DMS 273 treated with DMSO at 0.1 percent for 48 hours (cell line): ENCODE measurements at places on chromosomes 6 and 20.

DNA sequence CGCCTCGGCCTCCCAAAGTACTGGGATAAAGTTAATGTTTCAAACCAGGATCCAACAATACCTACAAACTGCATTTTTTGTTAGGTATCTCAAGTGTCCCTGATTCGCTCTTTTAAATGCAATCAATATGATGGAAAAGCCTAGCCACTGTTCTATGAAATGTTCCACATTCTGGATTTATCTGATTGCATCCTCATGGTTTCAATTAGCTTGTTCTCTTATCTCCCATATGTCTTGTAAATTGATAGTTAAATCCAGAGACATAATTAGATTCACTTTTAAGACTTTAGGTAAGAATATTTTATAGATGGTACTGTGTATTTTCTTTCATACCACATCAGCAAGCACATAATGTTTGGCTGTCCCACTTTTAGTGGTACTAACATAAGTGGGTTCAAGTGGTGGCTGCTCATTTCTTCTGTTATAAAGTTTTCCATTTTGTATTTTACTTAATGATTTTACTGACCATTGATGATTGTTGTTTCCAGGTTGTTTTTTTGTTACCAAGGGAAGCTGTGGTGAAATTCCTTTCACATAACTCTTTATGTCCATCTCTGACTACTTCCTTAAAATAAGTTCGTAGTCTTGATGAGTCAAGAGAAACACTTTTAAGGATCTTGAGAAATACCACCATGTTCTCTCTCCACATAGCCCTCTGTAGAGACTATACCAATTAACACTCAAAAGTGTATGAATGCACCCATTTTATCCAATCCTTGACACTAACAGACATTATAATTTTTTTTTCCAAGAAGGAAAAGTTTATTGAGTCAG is 40.5 kb downstream of the RNGTT start:
- DNase-seq, result no peak

- no peak for DNase-seq
These were observed 197.2 kb upstream of the SOX4 start for GRCh38 chr6:21396313-21396712.

DNA sequence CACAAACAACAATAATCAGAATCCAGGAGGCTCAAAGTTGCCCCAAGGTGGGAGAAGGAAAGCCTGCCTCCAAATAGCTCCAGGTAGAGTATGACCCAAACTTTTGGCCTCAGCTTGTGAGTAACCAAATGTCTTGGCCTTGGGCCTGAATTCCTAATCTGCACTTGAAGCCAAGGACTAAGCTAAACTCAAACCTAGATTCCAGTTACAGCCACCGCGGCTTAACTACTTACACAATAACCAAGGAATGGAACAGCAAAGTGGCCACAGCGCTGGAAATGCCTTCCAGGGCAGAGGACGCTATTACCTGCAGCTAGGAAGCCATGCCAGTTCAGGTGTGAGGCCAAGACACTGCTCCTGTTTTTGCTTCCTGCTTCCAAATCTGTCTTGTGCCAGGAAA is 4.6 kb downstream of the NINL start:
- no peak for DNase-seq

DNA sequence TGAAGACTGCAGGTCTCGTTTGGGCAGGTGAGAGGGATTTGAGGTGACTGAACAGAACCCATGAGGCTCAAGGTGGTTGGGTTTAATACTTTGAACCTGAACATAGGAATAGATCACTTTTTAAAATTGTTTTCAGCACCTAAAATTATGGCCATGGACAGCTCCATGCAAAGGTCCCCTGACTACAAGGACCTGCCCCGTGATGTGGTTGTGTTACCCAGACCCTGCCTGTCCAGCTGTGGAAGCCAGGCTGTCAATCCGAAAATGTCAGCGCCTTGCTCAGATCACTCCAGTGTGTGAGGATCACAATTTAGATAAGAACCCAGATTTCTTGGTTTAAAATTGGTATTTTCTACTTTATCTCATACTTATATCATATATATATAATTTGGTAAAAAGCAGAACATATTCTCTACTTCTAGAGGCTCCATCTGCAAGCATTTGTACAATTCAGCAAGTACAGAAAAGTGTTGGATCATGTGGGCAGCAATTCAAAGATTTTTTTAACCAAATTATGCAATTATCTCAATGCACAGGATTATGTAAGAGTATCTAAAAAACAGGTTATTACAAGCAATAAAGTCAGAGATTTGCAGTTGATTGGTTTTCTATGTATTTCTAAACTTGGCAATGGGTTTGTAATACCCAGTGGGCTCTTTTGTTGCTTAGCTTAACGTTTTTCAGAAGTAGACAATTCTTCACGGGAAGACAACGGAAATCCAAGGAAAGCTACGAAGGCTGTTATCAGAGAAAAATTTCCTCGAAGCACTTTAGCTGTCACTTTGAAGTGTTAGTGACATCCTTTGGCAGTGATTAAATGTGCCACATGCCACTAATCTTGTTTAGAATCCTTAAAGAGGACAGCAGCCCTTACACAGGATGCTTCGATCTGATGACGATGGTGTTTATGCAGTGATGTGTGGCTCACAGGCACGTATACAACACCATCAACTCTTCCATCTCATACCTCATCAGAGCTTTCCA is 24.1 kb upstream of the RPS6KA2 start:
- no peak for DNase-seq

- DNase-seq, result no peak
These were observed 5.3 kb upstream of the HIVEP2 start for GRCh38 chr6:142950291-142950690.

GRCh38 chr6:108170332-108171290 is 4.8 kb downstream of the NR2E1 start:
- DNase-seq, result no peak

GRCh38 chr6:167655174-167655821 is 171.4 kb upstream of the AFDN start:
- no peak for DNase-seq

- DNase-seq, result no peak
These were observed 22.8 kb upstream of the EPM2A start for GRCh38 chr6:145758113-145758512.

GRCh38 chr20:50283922-50284810 is 93.5 kb downstream of the CEBPB start:
- DNase-seq, result no peak

GRCh38 chr20:50381771-50382593 is 128.2 kb upstream of the PTPN1 start:
- DNase-seq, result no peak

GRCh38 chr6:29667158-29667557 is 10.3 kb downstream of the MOG start:
- DNase-seq, result no peak

DNA sequence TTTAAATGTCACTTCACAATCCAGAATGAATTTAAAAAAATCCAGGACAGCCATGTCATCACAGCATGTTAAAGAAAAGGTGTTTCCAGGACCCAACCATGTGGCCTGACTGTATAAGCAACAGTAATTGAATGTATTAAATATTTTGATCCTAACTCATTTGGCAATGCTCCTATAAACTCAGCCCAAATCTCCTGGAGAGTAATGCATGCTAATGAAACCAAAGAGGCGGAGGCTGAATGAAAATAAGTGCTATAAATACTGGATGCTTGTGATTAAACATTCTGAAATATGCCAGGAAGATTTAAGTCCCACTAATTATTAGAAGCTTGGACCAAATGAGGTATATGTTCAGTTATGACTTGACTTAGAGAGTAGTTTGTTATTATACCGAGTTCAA is 486.8 kb downstream of the FRK start:
- no peak for DNase-seq

DNA sequence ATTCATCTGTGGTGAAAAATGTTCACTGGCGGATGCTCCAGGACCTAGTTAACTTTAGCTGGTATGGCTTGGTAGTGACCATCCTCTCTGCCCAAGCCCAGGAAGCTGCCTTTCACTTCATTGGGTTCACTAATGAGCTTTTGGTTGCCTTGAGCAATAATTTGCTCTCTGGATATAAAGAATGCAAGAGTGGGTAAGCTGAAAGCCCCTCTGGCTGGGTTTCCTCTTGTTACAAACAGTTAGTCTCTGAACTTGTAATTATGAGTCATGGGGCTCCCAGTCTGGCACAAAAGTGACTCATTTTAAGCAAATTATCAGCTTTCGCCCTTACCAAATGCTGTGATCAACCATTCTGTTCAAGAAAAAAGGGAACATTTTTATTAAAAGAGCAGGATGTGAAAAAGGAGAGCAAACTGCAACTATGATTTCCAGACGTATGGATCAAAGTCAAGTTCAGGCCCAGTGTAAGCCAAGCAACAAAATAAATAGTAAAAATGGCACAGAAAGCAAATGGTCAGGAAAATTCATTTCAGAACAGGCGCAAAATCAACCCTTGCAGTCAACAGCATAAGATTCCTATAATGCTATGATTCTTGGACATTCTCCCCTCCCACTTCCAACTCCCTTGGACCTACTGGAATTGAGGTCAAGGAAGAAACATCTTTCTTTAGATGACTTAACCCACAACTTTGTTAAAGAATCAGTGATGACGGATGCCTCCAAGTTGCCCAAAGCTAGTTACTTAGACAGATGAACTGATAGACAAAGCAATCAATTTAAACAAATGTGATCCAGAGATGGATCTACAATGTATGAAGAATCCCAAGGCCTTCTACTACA is 130.0 kb upstream of the KCNK16 start:
- no peak for DNase-seq

DNA sequence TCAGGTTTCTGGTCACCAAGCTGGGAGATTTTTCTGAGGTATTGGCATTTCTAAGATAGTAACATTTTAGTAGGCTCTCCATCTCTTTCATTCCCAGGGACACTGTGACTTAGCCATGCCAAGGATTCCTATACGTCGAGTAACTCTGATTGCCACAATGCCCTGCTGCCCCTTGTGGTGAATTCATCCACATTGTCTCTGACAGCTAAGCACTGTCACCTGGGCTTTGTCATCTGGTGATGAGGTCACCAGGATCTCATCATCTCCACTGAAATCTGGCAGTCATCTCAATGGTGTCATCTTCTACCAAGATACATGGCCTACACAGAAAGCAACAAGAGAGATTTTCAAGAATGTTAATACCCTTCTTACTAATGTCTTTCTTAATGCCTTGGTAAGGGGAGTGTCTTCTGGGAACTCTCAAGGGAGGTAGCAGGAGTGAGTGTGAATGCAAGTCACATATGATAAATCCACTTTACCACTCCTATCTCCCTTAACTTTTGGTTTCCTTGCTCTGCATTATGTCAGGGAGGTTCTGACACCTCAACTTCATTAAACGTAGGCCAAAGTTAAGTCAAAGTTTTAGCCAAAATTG is 246.7 kb downstream of the CD109 start:
- no peak for DNase-seq

DNA sequence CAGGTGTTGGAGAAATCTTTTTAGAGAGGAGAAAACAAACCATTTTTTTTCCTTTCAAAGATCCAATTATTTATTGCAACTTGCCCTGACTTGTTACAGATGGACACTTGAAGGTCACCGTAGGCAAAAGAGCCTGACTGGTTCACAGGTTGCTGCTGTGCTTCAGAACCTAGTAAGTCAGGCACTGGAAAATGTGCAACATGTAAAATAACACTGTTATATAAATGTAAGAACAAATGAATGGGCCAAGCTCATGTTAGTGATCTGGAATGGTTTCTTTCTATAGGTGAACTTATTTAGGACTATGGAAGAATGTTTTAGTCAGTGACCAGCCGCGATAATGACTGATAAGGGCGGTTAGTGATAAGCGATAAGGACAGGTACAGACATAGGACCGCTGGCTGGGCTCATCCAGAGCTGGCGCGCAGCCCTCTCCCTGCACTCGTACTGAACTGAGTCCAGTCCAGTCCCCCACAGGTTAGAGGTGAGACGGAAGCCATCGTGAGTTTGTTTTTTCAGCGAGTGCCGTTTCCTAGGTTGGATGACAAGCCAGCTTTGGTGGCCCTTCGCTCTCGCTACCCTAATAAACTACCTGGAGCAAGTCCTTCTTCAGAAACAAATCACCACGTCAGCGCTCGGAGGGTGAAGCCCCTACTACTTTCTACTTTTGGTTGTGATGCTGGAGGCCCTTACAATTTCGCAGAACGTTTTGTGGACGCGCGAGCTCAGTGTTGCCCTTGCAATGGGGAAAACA is 94.4 kb upstream of the PRDM1 start:
- DNase-seq, result no peak

DNA sequence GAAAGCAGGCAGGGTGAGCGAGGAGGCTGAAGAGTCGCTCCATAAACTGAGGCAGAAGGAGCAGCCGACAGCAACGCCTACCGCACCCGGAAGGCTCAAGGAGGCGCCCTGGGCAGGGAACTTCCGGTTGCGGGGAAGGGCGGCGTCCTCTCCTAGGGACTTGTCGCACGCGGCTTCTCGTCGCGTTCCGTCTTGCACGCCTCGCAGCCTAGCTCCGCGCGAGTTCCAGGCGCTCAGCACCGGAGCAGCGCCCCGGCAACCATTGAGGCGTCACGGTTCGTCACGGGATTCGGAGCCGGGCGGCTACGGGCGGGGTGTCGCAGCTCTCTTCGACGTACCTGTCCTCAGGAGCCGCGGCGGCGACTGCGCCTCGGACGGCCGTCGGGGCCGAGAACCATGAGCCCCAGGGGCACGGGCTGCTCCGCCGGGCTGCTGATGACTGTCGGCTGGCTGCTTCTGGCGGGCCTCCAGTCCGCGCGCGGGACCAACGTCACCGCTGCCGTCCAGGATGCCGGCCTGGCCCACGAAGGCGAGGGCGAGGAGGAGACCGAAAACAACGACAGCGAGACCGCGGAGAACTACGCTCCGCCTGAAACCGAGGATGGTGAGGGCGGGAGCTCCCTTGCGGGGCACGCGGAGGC is at the start of gene SPACA1:
SPACA1 (plus strand) TSS at position 332 of the 641 bp plus-strand sequence; CDS start at position 397, 65 bp downstream.
- DNase-seq, result no peak

DNA sequence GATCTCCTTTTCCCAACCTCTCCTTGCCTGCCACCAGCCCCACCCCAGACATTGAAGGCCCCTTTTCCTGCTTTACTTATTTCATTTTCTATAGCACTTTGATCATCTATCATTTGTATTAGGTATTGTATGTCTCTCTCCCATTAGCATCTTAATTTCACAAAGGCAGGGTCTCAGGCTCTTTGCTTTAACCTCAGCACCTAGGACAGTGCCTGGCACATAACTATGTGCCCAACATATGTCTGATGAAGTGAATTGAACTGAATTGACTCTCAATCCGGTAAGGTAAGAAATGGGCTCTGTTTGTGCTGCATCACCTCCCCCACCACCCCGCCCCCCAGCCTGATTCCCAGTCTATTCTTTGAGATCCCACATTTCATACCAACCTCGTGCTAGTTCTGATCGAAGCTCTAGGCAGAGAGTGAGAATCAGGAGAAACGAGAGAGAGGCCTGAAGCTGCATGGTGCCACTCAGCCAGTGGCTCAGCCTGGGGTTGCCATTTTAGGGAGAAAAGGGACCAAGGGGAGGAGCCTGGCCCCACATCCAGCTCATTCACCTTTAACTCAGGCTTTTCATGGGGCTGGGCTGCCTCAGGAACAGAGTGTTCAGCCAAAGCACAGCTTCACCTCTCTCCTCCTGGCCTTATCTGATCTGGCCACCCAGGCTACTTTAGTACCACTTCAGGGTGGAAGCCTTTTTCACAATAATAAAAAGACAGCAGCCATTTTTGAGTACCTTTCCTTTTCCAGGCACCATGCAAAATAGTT is at the start of gene SPINT3:
SPINT3 (minus strand) TSS at position 476 of the 767 bp plus-strand sequence; CDS start at position 462, 14 bp downstream.
- DNase-seq, result no peak
